Activated naive CD8-positive, alpha-beta T cell treated with anti-CD3 and anti-CD28 coated beads, Interleukin-2, amount 50 U/mL, for 16 hours (primary cell): ENCODE measurements at places on chromosomes 3 and 15.

DNA sequence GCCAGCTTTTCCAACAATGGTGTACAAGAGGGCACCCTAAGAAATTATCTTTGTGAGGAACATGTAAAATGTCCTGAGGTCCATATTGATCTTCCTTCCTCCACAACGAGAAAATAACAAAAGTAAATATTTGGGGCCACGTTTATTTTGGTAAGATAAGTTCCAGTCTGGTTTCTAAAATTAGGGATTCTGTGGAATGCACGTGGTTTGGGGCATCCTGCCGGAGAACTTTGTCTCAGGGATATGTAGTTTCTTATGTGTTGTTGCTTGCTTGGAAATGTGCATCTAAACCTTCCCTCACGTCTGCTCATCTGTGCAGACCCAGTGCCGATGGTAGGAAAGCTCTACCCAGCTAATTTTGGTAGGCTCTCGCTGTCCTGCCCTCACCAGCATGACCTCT lies 62.8 kb downstream of the CTDSPL start:
- no peak for DNase-seq

- no peak for DNase-seq
Measured at GRCh38 chr3:117399311-117400078, 689.9 kb downstream of the TUSC7 start.

- no peak for DNase-seq
Measured at GRCh38 chr3:107954845-107955244, 136.0 kb downstream of the CD47 start.

DNA sequence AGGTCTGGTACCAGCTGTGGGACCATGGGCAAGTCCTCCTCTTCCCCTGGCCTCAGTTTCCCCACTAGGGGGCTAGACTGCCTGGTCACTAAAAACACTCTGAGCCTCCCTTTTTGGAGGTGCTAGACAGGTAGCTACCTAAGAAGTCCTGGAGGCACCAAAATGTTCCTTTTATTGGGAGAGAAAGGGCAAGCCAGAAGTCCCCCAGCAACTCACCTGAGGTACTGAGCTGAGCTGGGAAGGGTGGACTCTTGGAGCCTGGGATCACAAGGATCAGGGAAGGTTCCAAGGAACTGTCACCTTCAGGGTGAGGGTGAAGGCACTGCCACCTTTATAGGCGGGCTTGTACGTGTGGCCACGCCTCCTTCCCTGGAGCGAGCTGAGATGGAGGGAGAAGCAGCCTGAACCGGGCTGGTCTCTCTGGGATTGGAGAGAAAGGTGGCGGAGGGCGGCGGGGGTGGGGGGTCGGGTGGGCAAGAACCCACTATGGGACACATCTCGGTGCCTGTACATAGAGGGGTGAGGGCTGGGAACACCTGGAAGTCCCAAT lies at the start of gene CYP1A1:
Gene CYP1A1, minus strand, starts transcription at position 304 of the 550 bp plus-strand sequence. CDS start 2,431 bp downstream, outside the sequence.
- no peak for DNase-seq

- DNase-seq = no peak
Measured at GRCh38 chr3:5272387-5272786, 84.9 kb downstream of the EDEM1 start.

GRCh38 chr3:135618123-135618522 lies 347.4 kb upstream of the PPP2R3A start:
- no peak for DNase-seq

DNA sequence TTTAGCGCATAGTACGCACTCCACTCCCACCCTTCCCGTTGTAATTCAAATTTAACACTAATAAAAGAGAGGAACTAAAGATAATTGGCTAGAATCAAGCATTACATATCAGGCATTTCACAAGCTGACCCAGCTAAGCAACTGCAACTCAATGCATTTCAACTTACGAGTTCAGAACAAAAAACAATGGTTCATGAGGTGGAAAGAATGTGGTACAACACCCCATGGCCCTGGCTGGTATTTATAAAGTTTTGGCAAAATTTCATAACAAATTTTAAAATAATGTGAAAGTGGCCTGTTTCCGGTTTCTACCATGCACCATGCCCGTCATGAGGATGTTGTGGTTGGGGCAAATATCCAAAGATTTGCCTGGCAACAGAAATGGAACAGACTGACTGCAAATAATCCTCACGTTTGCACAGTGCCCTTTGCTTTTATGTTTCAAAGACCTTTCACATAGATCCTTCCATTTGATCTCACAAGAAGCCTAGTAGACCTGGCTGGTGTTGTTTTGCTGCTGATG lies 455.3 kb upstream of the NR2F2 start:
- DNase-seq = no peak

- no peak for DNase-seq
Measured at GRCh38 chr3:109023656-109024254, 70.1 kb upstream of the GUCA1C start.

GRCh38 chr3:188157971-188158370 lies 4.0 kb downstream of the LPP start:
- no peak for DNase-seq

DNA sequence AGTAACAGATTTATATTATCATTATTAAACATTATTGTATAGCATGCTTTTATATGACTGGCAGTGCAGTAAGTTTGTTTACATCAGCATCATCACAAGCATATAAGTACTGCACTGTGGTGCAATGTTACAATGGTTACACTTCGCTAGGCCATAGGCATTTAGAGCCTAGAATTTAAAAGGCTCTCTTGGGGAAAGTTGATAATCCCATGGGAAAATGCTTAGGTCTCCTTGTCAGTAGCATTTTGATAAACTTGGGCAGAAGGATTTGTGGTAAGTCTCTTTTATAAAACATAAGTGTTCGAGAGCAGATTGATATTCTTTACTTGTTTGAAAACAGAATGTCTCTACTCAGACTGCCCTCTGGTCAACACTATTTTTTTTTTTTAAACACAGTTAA lies 7.5 kb downstream of the DTWD1 start:
- DNase-seq = no peak

DNA sequence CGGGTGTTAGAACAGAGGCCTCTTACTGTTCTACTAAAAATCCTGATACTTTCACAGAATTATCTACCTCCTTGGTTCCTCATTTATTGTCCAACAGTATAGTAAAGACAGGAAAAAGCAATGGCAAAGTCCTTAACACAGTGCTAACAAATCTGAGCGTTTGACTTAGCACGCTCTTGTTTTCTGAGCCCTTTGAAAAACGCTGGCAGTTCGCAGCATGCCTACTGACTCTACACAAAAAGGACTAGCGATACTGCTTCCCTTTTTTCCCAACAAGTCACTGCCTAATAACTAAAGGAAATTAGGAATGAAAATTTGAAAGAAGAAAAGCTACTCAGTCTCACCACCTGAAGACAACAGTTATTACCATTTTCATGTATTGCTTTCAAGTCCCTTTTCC lies 34.8 kb upstream of the CEMIP start:
- no peak for DNase-seq

GRCh38 chr3:189587664-189588040 lies 43.5 kb upstream of the TP63 start:
- no peak for DNase-seq

GRCh38 chr3:73601011-73601410 lies 23.7 kb downstream of the PDZRN3 start:
- no peak for DNase-seq

DNA sequence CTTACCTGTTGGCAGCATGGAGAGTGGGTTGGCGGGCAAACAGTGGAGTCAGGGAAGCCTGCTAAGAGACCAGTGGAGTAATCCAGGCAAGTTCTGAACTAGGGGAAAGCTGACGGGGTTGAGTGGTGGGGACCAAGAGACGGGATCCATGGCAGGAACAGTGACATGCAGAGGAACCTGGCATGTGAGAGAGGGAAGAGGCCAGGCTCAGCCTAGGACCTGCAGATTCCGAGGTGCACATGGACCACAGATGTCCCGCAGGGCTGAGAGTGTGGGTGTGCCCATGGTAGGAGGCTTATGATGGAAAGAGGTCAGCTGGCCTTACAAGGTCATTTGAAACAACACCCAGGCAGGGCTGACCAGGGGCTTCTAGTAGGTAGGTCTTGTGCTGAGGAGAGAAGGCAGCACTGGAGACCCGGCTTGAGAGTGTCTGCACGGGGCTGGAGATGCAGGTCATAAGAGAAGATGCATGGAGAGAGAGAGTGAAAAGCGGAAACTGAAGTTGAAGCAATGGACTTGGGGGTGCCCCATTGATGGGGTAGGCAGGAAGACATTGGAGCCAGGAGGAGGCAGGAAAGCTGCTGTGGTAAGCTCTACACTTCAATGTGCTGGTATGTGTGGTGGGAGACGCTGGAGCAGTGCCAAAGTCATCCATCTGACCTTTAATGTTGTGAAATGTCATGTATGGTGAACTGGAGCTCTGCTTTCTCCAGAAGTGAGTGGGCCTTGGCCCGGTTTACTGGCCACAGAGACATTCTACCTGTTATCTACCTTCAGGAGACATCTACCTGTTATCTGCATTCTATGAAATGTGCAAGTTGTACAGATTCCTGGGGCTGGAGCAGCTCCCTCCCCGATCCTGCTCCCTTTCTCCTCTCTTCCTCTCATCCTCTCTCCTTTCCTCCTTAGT lies 4.6 kb downstream of the SPSB4 start:
- DNase-seq = no peak

- no peak for DNase-seq
Measured at GRCh38 chr15:75606711-75607699, 18.5 kb downstream of the SNUPN start.

GRCh38 chr15:97482521-97482920 lies 478.0 kb upstream of the ARRDC4 start:
- no peak for DNase-seq

DNA sequence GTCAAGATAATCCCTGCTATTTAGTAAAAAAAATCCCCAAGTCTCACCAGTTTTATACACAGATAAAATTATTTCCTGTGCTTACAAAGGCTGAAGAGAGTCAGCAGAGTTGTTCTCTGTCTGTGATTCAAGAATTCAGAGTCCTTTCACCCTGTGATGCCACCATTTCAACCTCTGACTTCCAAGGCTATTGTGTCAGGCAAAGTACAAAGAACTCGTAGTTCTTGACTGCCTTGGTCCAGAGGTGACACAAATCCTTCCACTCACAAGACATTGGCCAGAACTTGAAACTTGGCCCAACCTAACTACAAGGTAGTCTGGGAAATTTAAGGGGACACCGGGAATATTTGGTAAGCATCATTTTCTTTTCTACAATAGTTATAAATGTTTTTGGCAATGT lies 34.9 kb upstream of the CMC1 start:
- no peak for DNase-seq

- no peak for DNase-seq
Measured at GRCh38 chr3:23837691-23838090, 31.9 kb downstream of the UBE2E1 start.

GRCh38 chr3:129005526-129006303 lies 4.6 kb downstream of the EFCC1 start:
- DNase-seq = no peak

- DNase-seq = no peak
Measured at GRCh38 chr15:46461416-46461815, 826.6 kb downstream of the SQOR start.

- no peak for DNase-seq
Measured at GRCh38 chr3:71148455-71149060, 435.0 kb downstream of the FOXP1 start.

DNA sequence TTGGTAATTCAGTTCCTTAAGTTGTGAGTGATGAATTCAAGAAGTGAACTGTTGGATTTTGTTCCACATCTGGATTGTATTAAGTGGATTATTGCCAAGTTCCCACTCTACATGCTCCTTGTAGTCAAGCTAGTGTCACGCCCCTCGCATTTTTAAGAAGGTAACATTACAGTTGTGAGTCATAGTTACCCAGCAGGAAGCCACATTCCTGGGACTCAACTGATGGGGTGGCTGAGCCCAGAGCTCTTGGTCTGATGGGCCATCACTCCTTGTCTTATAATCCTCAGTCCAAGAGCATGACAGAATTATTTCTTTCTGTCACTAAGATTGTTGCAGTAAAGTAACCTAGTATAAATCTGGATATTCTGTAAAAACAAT lies 102.7 kb downstream of the PTPRG start:
- DNase-seq = no peak

- no peak for DNase-seq
Measured at GRCh38 chr3:188232656-188233055, 78.7 kb downstream of the LPP start.

- DNase-seq = no peak
Measured at GRCh38 chr3:123076496-123077418, 9.9 kb downstream of the PDIA5 start.
